ENCODE measurements at places on chromosomes 4 and X. TPM values are rescaled to one million over a fixed set of nuclear protein-coding genes. Genes with fewer than 3 reads are reported as not detected.

DNA sequence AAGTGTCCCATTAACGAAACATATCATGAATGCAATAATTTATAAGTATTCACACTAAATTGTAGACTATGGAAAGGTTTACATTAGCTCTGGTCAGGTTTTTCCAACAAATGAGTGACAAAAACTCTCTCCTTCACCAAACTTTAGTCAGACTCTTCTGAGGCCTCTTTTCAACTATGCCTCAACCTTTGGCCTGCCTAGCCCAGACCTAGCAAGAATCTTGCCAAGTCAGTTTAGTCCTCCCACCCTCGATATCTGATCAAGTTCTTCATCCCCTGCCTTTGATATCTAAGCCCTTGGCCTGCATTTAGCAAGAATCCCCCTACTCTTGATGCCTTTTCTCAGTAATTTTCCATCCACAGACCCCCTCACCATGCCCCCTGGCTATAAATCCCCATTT lies 37.9 kb downstream of the CCDC158 start:
- DNase-seq, result no peak

DNA sequence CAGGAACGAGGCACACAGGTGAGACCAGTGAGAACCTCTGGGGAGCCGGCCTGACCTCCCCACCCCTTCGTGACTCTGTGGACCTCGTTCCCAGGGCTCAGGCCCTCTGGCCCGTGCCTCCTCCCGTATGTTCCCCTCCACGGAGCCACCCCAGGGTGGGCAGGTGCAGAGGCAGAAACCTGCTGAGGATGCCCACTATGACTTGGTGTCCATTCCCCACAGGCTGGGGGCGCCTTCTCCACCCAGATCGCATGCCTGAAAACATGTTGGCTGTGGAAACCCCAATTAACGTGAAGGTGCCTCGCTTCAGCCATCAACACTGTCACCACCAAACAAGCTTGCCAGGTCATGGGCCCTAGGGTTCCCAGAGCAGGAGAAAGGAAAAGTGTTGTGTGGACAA lies 27.0 kb downstream of the BLOC1S4 start:
- no peak for DNase-seq

- DNase-seq, result no peak
Measured at GRCh38 chr4:188433741-188434315, 294.6 kb downstream of the TRIML1 start.

DNA sequence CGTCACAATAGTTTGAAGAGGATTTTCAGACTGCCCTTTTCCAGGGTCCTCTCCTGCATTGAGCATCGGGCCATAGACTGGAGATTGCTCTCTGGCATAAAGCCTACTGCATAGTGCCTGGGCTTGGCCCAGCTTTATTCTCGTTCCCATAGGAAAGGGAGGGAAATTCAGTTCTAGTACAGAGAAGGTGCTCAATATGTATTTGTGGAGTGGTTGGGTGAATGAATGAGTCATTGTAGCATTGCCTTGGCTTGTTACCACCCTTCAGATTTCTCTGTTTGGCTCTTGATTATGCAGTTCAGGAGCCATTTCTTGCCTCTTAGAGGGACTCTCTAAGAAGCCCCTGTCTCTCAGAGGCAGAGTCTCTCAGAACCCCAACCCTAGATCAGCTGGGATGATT lies 2.6 kb downstream of the TMEM35A start:
- DNase-seq, result no peak

- DNase-seq, result no peak
Measured at GRCh38 chr4:73309211-73309610, 50.6 kb upstream of the ANKRD17 start.

- DNase-seq, result no peak
Measured at GRCh38 chr4:142566777-142567176, 279.3 kb downstream of the INPP4B start.

DNA sequence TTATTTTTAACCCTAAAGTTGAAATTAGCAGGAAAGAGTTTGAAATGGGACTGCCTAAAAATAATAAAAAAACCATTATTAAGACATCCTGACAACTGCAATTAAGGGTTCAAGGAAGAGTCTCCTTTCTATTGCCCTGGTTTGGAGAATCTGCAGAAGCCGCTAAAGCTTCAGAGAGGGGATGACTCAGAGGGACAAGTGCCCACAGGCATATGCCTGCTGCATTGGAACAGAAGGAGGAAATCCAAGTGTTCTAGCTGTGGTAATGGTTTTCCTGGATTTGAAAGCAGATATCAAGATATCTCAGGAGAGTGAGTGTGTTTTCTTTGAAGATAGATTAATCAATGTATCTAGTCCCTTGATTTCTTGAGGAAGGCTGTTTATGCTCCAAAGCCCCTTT lies 235.1 kb upstream of the TAPT1 start:
- no peak for DNase-seq

- no peak for DNase-seq
Measured at GRCh38 chr4:177236886-177237285, 72.8 kb upstream of the NEIL3 start.

GRCh38 chrX:120999413-120999812 lies 13.9 kb upstream of the CT47A1 start:
- DNase-seq, result no peak

SOWAHD gene
- 0.22 TPM for total RNA-seq

CENPE gene
- total RNA-seq, result 3.1 TPM

GAGE12F gene
- total RNA-seq, result not detected

Measured in CD8-positive, alpha-beta T cell (primary cell).